Fibroblast of upper back skin (primary cell): ENCODE measurements at places on chromosomes 2 and 18.
A peak's percentile ranks its signal among the peaks of the same experiment; 100 is the strongest.

DNA sequence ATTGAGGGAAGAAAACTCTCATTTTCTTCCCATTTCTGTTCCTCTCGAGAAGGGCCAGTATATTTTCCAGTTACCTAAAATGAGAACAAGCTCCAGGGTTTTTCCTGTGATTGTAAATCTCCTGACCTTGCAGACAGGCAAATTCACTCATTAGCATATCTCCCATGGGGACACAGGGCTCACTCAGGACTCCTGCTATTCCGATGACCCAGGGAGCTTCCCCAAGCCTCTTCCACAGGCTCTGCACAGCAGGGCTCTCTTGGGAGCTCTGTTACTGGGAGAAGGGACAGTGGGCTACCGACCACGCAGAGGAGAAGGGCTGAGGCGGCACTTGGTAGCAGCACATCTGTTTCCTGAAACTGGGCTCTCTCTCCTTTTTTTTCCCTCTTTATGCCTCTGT is 135.2 kb upstream of the CAPN13 start:
- DNase-seq: no peak

GRCh38 chr2:235936493-235936892 is 231.7 kb downstream of the GBX2 start:
- DNase-seq: no peak

DNA sequence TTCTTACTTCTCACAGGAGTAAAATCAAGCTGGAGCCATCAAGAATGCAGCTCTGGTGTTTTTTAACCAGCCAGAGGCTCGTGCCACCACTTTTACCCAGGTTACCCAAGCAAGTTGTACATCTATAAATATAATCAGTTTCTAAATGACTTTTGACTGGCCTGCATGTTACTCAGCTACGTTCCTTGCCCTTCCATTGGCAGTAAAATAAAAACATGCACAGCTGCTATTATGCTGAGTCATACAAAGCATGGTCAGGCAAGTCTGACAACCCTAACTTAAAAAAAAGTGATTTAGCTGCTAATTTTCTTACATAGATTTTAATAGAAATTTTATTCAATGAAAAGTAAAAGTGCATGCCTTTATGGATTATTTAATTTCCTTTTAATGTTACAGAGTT is 111.7 kb upstream of the CSRNP3 start:
- DNase-seq: peak; percentile 75

DNA sequence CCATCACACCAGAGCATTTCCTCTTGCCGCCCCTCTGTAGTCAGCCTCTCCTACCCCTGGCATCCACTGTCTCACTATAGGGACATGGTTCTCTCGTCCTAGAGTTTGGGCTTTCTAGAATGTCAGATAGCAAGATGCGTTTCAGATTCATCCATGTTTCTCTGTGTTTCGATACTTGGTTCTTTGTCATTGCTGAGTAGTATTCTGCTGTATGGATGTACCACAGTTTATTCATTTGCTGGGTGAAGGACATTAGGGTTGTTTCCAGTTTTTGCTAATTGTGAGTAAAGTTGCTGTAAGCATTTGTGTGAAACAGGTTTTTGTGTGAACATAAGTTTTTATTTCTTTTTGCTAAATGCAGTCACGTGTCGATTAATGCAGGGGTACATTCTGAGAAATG is 3.8 kb downstream of the ZNF532 start:
- DNase-seq: no peak

DNA sequence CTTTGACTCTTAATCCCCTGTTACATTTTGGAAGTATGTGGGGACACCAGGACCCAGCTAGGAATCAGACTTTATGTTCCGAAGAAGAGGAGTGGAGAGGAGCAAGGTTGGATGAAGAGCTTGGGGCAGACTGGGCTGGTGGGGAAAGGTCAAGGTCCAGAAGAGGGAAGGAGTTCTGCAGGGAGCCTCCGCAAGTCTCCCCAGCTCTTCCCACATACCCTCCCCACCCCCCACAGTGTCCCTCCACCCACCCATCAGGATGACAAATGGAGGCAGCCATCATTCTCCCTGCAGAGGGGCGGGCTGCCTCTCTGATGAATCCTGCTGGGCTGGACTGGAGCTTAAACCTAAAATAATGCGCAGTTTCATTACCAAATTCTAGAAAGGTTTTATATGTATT is 77.2 kb downstream of the ACKR3 start:
- no peak for DNase-seq

DNA sequence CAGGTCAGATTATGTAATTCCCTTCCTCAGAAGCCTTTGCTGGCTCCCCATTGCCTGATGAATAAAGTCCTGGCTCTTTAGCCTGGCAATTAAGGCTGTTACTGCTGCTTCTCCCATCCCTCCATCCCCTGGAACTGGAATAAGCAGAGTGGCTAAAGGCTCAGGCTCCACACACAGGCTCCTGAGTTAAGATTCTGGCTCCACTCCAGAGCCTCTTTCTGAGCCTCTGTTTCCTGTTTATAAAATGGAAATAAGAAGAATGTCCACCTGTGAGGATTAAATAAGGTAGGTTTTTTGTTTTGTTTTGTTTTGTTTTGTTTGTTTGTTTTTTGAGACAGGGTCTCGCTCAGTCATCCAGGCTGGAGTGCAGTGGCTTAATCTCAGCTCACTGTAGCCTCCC is 50.0 kb downstream of the ZFP36L2 start:
- DNase-seq: no peak

DNA sequence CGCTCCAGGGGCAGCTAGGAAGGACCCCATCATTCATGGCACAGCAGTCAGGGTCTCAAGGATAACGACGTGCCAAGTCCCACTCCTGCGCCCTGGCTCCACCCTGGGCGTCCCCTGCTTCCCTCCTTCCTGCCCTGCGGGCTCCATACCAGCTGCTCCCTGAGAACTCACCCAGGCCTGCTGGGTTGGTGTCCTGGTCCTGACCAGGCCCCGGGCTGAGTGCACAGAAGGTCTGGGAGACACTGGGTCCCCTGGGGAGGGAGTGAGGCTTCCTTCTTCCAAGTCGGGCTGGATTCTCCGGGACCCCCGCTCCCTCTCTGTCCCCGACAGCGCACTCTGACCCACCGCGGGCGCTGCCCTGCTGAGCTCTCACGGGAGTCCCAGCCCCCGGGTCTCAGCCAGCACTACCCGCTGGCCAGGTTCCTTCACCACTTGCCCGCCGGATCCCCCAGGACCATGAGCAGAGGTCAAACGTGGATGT is 160.2 kb downstream of the PXDN start:
- DNase-seq: no peak
